ENCODE measurements at places on chromosomes 3 and 15.

GRCh38 chr3:127651516-127652172 lies 21.1 kb upstream of the ABTB1 start:
- no peak for DNase-seq

DNA sequence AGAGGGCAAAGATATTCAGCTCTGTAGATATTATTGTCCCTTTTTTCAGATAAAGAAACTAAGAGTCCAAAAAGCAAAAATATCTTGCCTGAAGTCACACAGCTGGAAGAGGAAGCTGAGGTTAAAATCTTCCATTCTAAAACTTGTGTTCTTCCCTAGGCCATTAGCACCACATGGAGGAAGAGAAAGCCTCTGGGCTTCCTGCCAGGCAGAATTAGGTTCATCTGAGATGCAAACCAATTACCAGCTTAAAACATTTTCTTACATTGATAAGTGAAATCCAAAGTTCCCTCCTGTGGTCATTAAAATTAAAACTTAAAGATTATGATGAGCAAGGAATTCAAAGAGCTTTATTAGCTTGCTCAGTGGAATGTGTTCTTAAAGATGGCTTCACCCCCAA lies 235.3 kb upstream of the SETMAR start:
- DNase-seq, result no peak

DNA sequence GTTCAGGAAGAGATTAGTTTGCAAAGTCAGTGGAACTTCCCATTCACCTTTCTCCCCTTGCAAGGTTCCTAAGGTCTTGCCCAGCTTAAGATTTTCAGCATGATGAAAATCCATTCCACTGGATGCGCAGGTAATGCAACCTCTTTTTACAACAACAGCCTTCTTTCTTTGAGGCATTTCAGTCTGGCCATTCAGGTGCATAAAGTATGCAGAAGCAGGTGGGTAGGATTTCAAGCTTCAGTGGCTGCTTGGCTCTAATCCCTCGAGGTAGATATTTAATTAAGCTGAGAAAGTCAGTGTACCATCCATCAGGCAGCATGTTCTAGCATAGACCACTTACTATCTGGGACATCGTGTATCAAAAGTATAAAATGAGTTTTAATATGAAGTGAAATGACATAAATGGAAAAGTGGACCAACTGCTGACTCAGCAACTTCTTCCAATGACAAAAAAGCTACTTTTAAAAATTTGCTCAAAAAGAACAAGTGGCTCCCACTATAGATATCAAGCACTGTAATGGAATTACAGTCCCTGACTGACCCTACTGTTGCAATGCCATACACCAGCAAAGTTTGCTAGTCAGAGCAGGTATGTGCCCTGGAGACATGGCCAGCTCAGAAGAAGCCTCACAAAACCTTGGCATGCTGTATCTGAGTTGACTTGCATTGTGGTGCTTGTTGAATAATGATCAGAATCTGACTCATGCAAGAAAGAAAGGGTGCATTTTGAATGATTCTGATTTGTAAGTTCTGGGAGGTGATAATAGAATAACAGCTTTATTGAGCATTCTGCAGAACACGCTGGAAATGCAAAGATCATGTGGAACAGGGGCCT lies 459.9 kb upstream of the MCTP2 start:
- DNase-seq, result no peak

DNA sequence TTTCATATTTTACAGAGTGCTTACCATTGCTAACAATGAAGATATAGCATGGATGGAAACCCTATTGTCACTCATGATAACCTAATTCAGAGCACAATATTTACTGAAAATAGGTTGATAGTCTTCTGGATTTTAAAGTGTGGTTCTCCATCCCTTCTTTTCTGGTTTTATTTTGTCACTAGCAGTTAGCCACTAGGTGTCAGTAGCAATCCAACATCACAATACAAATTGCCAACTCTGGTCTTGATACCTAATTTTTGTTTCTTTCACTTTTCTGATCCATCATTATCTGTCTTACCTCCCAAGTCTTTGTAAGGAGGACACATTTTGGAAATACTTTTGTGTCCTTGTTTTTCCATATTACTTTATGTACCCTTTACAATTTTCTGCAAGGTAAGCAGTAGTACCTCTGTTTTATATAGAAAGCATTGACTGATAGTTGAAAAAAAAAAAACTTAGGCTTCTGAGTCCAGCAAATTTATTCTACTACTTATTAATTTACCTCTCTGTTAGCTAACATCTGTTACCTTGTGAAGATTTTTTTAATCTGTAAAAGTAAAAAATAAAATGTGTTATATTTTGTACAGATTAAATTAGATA lies 28.3 kb upstream of the CRYBG3 start:
- DNase-seq, result no peak

- DNase-seq, result no peak
Measured at GRCh38 chr15:34271493-34271892, 46.7 kb downstream of the EMC4 start.

DNA sequence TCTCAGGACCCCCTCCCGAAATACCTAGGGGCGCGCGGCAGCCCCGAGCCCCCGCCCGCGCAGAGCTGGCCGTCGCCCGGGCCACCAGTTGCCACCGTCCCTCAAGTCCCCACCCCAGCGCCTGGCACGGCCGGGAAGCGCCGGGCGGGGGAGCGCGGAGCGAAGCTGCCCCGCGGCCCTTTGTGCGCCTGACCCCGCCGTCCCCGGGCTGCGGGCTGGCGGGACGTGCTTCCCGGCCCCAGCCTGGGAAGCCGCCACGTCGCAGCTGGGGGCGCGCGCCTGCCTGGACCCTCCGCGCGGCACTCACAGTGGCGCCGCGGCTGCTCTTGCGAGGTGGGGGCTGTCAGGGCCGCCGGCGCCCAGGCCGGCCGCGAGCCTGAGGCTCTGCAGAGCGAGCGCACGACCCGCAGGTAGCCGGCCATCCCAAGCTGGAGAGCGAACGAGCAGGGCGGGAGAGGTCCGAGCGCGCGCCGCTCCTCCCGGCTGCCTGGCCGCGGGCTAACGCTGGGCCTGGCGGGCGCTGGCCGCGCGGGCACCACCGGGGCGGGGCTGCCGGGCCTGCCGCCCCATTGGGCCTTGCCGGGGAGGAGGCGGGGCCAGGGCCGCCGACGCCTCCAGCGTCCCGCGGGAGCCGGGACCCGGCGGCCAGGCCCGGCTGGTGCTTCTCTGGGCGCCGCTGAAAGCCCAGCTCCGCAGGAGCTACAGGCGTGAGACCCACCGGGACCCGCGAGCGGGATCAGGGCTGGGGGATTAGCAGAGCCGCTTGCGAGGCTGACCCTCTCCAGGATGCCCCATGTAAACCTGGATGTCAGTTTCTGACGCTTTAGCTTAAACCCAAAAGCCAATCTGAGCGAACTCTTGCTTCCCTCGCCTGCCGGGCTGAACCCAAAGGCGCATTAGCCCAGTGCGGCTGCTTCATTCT lies at the start of gene IDH2:
IDH2 (minus strand) TSS at position 500 of the 922 bp plus-strand sequence; CDS start at position 422, 78 bp downstream.
- peak; percentile 61 for DNase-seq

DNA sequence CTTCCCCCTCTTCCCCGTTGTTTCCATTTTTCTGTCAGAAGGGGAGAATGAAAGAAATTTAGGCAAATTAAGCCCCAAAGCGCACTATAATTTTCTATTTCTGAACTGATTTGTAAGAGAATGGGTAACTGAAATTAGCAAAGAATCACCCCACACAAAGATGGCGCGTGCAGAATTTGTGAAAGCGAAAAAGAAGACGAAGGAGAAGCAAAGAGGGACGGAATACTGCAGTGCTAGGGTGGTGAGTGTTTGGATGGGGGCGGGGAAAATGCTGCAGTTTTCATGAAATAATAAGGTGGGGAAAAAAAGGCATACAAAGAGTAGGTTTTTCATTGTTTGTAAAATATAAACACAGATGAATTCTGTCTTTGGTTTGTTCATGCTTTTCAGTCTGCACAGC lies 4.6 kb upstream of the CTNNB1 start:
- DNase-seq, result no peak

DNA sequence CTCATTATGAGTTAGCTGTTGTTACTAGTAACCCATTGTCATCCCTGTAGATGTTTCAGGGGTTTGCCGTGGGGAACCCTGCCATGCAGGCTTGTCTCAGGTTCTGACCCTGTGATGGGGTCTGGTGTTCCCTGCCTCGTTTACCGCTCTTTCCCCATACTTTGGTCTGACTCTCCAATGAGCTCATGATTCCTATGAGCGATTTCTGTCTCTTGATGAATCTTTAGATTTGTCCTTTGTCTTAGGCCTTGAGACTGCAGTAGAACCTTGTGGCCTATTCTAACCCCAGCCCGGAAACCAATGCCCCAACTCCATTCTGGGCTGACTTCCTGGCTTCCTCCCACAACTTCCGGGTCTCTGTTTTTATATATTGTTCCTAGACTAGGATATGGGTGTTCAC lies 11.3 kb upstream of the IQGAP1 start:
- DNase-seq, result peak; percentile 46

DNA sequence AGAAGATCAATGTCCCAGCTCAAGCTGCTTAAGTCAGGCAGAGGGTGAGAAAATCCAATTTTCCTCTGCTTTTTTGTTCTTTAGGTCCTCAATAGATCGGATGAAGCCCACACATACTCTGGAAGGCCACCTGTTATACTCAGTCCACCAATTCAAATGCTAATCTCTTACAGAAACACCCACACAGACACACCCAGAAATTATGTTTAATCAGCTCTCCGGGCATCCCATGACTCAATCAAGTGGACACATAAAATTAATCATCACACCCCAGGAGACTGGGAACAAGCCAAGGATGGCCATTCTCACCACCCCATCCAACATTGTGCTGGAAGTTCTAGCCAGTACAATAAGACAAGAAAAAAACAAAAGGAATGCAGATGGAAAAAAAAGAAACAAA lies 67.8 kb upstream of the SLC24A5 start:
- no peak for DNase-seq
